ENCODE measurements at places on chromosomes 6 and 20.

GRCh38 chr6:56144538-56145324 is 102.6 kb downstream of the COL21A1 start:
- DNase-seq: no peak

DNA sequence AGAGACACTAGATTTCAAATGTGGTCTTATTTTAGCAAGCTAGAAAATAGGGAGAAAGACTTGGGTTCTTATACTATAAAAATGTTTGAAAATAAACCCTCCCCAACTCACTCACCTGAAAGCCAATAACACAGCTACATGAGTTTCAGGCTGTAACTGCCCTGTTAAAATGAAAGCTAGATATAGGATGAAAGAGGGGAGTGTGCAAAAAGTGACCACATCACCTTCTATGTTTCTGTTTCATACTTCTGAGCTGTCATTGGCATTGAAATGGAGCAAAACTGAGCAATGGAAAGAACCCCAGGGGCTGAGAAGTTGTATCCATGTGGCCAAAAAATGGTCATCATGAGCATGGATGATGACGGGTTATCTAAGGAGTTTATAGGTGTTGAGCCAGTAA is 148.1 kb upstream of the TENT5A start:
- no peak for DNase-seq

DNA sequence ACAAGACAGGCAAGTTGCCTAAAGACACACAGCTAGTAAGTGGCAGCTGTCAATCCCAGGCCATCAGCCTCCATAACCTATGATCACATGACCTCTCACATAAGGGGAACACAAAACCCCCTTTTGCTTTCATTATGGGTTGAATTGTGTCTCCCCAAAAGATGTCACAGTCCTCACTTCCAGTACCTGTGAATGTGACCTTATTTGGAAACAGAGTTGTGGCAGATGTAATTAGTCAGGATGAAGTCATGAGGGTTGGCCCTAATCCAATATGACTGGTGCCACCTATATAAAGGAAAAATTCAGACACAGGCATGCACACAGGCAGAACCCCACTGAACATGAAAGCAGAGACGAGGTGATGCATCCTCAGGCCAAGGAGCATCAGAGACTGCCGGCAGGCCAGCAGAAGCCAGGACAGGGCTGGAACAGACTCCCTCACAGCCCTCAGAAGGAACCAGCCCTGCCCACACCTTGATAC is 33.6 kb downstream of the GFOD1 start:
- no peak for DNase-seq

DNA sequence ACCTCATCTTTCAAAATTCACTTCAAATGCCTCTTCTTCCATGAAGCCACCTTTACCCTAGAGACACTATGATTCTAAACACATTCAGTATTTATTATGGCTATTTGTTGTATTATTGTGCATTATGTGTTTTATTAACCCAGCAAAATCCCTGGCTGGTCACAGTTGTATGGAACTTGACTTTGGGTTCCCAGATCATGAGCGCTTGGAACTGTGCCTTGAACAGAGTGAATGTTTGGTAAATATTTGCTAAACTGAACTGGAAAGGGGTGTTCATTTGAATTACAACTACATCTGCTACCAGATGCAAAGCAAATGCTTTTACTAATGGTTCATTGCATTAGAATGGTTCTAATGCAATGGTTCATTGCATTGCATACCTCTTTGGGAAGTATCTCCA is 259.8 kb downstream of the PKHD1 start:
- DNase-seq: no peak

- no peak for DNase-seq
These were observed 38.2 kb downstream of the OR2B2 start for GRCh38 chr6:27874016-27874415.

DNA sequence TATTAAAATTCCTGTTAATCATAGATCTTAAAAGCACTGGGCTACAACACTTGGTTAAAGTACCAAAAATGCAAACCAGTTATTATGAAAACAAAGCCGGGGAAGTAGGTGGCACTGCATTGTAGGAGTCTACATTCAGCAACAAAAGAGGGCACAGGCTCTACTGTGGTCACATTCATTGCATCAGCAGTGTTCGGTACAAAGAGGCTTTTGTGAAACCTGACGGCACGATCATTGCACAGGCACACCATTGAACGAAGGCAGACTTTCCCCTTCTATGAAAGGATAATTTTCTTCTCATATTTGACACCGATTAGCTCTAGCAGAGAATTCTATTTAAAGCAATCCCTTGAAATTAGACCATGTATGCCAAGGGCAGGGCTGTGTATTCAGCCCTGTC is 44.6 kb upstream of the AGPAT4 start:
- no peak for DNase-seq

- DNase-seq: no peak
These were observed 113.2 kb downstream of the MAFB start for GRCh38 chr20:40575851-40576250.

DNA sequence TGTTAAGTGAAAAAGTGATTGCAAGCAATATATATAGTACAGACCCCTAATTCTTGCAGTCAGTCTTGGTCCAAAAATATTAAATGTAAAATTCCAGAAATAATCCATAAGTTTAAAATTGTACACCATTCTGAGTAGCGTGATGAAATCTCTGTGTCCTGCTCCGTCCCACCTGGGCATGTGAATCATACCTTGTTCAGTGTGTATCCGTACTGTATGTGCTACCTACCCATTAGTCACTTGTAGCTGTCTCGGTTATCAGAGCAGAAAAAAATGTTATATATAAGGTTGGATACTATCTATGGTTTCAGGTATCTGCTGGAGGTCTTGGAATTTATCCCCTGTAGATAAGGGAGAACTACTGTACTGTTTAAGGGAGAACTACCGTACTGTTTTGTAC is 16.3 kb downstream of the IRAK1BP1 start:
- DNase-seq: no peak

- DNase-seq: no peak
These were observed 15.2 kb upstream of the SSR1 start for GRCh38 chr6:7328243-7328642.

- DNase-seq: no peak
These were observed 443.4 kb upstream of the MMS22L start for GRCh38 chr6:97726378-97726777.

DNA sequence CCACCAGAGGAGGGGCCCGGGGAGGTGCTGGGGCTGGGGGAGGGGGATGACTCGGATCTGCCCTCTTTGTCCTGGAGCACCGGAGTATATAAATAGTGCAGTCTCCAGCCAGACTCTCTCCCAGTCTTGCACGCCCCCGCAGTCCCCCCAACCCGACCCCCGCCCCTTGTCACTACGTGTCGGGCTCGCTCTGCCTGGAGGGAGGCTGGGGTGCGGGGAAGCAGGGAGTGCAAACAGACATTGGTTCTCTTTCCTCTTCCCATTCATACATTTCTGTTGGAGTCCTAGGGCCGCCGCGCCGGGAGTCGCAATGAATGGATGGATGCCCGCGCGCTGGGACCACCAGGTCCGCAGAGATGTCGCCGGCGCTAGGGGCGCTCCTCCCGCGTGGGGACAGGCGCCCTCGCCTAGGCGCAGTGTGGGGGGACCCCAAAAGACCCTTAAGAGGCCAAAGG is 179.3 kb downstream of the TBXT start:
- no peak for DNase-seq

DNA sequence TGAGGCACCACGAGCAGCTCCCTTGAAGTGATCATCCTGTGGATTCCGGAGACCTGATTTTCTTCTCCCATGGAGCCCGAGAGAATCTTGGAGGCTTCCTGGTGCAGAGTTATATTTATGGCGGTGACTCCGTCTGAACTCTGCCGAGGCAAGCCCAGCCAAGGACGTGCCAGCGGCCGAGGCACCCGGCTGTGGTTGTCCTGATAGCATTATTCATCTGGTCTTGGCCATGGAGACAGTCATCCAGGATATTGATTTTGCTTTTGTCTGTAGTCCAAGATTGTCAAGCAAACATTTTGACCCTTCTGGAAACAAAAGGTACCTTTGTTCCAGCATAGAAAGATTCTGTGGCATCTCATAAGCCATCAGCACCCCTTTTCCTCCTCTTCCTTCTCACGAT is 163.3 kb downstream of the SCML4 start:
- no peak for DNase-seq

- DNase-seq: no peak
These were observed 15.6 kb downstream of the SLC17A1 start for GRCh38 chr6:25816252-25816651.

- DNase-seq: no peak
These were observed 26.3 kb upstream of the TFB1M start for GRCh38 chr6:155340464-155341129.

- DNase-seq: no peak
These were observed 43.3 kb downstream of the IL20RA start for GRCh38 chr6:137001299-137001976.

DNA sequence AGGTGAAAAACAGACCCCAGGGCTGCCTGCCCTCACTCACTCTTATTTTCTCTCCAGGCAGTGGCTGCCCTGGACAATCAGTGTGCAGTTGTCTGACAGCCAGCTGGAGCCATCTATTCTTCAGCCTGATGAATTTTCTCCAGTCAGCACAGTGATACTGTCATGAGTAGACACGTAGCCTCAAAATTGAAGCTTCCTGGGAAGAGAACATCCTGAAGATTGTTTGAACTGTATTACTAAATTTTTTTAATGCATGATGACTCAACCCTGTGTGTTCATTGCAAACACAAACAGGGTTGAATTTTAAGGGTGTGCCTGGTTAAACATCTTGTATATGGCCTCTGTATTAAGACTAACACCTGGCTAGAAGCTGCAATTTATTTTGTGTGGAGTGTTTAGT is 49.8 kb upstream of the STXBP5 start:
- DNase-seq: no peak

DNA sequence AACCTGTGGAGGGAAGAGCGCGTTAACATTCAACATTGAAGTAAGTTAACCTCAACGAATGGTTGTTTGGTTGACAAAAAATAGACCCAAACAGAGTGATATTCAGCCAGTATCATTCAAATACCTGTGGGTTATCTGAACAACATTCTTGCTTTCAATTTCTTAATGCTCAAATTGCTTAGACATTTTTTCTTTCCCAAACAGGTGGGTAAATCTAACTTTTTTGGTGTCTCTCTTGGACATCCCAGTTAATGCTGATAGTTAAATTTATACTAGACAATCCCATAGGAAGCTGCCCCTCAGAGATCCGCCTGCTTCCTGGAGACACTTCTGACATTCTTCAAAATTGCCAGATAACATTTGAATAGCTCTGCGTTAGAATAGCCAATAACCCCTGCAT is 14.1 kb upstream of the PFDN4 start:
- no peak for DNase-seq

DNA sequence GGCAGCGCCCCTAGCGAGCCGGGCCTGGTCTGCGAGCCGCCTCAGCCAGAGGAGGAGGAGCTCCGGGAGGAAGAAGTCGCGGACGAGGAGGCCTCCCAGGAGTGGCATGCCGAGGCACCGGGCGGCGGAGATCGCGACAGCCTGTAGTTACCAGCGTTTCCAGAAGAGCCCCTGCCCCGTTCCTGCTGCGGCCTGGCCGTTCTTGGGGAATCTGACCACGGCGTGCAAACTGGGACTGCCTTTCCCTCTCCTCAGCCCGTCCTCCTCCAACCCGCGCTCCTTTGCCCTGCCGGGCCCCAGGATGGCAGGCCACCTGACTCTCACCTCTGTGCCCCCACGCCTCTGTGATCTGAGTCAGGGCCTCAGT is 802 bp downstream of the HDGFL1 start:
- DNase-seq: no peak

DNA sequence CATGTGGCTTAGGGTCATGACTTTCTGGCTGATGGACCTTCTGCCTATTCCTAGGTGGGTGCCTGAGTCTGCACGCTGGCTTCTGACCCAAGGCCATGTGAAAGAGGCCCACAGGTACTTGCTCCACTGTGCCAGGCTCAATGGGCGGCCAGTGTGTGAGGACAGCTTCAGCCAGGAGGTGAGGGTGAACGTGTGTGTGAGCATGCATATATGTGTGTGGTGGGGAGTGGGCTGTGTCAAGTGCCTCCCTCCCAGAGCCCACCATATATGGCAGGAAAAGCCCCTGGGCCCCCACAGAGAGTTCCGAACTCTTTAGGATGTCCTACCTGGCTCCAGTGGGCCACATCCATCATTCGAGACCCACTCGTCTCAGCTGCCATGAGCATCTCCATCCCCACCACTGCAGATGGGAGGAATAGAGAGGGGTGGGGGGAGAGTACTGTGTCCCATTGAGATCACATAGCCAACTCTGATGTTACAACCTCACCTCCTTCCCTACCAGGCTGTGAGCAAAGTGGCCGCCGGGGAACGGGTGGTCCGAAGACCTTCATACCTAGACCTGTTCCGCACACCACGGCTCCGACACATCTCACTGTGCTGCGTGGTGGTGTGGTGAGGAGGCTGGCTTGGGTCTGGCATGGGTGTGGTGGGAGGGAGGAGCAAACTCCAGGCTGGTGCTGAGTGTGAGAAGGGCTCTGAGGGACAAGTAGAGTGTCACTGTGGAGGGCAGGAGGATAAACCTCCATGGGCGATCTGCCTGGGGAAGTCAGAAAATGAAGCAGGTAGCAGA is 3.2 kb downstream of the SLC22A7 start:
- no peak for DNase-seq

DNA sequence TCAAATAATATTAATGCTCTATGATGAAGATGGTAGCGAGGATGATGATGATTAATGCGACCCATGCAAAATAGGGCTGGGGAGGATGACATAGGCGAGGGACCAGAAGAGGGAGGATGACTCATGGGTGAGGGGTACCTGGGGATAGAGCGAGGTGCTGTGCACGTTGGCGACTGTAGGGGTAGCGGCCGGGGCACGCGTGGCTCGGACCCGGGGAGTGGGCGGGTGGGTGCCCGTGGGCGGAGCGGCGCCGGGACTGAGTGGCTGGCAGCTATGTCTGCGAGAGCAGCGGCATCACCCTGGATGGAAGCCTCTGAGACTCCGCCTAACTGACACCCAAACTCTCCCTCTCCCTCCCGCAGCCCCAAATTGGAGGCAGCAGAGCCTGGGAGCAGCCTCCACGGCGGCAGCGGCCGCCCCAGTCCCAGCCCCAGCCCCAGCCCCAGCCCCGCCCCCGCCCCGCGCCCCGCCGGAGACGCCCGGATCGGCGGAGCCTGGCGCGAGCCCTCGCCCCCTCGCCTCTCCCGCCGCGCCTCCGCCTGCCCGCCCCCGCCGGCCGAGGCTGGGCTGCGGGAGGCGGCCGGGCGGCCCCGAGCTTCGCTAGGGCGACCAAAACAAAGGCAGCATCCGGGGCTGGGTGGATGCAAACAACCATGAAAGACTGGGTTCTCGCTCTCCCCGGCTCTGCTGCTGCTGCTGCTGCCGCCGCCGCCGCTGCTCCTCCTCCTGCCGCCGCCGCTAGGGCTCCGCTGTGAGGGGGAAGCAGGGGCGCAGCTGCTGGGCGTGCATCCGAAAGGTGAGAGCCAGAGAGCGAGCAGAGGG is at the start of gene RIMS1:
Gene RIMS1, plus strand, starts transcription at position 367 of the 822 bp plus-strand sequence. CDS start 474 bp downstream, outside the sequence.
- no peak for DNase-seq

DNA sequence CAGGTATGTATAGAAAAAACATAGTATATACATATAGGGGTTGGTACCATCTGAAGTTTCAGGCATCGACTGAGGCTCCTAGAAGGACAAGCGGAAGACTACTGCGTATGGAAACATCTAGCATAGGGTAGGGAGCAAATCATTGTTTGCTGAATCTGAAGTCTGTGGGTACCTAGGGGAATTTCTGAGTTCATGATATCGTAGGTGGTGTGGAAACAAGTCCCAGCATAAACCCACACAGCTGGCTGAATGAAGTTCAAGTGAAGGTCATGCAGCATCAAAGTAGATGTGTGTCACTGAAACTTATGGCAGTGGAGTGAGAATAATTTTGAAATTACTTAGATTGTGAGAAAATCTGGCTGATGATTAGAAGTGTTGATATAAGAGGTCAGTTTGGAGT is 39.4 kb downstream of the MAP7 start:
- no peak for DNase-seq

Data from NCI-H524 treated with DMSO at 0.1 percent for 48 hours (cell line).